T-helper 22 cell (primary cell): ENCODE measurements at places on chromosomes 7 and 10.
A peak's percentile ranks its signal among the peaks of the same experiment; 100 is the strongest.

GRCh38 chr10:77603534-77603927 is 34.1 kb downstream of the KCNMA1 start:
- no peak for DNase-seq

DNA sequence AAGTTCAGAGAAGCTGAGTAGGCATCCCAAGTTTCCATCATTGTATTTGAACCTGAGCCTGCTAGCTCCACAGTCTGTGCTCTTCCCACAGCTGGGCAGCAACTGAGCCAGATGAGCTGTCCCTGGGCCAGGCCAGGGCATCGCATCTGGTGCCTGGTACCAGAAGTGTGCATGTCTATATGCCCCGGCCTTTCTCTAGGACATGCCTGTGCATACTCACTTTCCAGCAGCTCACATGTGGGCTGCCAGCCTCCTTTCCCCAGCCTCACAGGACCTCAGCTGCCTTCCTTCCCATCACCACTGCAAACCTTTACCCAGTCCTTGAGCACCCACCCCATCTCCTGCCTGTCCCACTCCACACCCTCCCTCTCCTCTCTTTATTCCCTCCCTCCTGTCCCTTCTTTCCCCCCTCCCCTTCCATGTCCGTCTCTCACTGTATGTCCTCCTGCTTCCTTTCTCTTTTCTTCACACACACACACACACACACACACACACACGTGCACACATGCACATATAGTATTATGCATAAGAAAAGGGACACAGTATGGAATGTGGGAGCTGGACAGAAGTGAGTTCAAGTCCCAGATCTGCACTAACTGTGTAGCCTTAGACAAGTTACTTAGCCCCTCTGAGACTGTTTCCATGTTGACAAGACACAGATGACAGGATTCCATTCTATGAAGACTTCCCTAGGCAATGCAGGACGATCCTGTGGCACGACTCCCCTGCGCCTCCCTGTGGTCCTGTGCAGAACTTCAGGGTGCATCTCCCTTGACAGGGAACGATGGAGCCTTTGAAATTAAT is 10.9 kb downstream of the CDHR1 start:
- DNase-seq = no peak

DNA sequence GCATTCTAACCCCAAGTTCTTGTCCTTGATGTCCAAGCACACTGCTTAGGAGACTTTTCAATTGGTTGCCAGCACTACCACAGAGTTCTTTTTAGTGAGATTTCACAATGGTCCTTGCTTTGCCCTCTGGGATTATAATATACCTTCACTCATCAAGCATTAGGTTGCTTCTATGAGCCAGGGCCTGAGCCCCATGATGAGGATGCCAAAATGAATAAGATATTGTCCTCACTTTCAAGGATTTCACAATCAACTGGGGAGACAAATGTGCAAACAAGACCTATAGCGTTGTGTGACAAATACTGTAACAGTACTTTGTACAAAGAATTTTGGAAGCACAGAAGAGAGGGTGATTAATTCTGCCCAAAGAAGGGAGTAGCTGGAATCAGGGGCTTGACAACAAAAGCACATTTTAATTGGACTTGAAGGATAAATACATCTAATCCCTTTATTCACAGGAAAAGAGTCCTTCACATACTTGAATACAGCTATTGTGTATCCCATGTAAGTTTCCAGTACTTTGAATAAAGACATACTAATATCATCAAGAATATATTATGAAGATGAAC is 263.6 kb upstream of the LRRN3 start:
- DNase-seq = no peak

GRCh38 chr7:139680676-139681462 is 96.9 kb downstream of the HIPK2 start:
- peak; percentile 10 for DNase-seq

- DNase-seq = no peak
Observed at GRCh38 chr7:38220452-38220851, 42.4 kb downstream of the STARD3NL start.

- DNase-seq = no peak
Observed at GRCh38 chr10:86164960-86165630, 201.5 kb downstream of the GRID1 start.

- DNase-seq = no peak
Observed at GRCh38 chr7:47294556-47295222, 287.2 kb downstream of the TNS3 start.

GRCh38 chr10:74718208-74718607 is 108.2 kb upstream of the KAT6B start:
- no peak for DNase-seq

- no peak for DNase-seq
Observed at GRCh38 chr7:122913608-122914007, 27.3 kb upstream of the CADPS2 start.

GRCh38 chr7:129224251-129225205 is at the start of gene AHCYL2:
Gene AHCYL2, plus strand, starts transcription at chr7:129225030.
- peak; percentile 97 for DNase-seq

DNA sequence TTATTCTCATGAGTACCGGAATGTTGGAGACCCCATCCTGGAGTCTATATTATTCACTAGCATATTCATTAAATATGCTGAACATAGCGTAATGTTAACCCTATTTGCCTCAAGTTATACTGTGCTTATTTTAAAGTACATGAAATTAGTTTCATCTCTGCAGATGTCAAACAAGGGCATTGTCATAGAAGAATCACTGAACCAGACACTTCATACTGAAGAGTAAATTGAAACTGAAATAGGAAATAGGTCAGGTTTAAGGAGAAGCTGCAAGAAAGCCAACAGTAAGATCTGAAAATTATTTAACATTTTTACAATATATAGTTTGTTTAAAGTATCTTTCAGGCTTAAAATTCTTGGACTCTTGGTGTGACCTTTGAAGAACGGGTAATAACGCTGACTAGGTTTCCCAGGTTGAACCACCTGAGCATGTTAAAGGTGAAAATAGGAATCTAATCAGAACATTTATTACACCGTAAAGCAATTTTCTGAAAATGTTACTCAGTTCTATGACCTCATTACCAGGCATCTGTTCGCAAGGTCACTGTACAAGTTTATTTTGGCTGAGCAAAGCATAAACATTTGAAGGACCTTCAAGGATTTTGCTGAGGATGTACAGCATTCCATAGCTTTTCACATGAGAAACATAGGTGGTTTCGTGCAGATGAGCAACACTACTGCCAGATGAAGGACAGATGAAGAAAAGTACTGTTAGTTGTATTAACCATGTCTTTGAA is 82.7 kb downstream of the REEP3 start:
- DNase-seq = no peak

DNA sequence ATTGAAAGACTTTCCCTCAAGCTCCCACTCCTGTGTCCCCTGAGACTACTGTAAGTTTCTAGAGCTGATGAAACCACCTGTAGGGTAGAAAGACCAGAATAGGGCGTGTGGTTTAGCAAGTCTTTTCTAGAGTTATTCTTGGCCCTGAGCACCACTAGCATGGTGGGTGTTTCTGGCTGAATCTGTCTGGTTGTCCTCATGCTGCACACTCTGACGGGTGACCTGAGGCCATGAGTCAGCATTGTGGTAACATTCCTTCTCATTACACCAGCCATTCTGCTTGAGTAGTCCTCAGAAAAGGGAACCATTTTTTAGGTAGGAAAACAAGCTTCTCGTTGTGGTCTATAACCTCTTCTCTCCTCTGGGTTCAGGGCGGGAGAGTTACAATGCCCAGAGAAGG is 250.3 kb downstream of the SNX13 start:
- DNase-seq = no peak

GRCh38 chr10:191703-192518 is 56.7 kb downstream of the ZMYND11 start:
- DNase-seq = no peak

GRCh38 chr7:23120106-23120505 is 14.5 kb downstream of the KLHL7 start:
- DNase-seq = no peak

GRCh38 chr10:81034383-81034782 is 496.7 kb downstream of the SH2D4B start:
- no peak for DNase-seq

DNA sequence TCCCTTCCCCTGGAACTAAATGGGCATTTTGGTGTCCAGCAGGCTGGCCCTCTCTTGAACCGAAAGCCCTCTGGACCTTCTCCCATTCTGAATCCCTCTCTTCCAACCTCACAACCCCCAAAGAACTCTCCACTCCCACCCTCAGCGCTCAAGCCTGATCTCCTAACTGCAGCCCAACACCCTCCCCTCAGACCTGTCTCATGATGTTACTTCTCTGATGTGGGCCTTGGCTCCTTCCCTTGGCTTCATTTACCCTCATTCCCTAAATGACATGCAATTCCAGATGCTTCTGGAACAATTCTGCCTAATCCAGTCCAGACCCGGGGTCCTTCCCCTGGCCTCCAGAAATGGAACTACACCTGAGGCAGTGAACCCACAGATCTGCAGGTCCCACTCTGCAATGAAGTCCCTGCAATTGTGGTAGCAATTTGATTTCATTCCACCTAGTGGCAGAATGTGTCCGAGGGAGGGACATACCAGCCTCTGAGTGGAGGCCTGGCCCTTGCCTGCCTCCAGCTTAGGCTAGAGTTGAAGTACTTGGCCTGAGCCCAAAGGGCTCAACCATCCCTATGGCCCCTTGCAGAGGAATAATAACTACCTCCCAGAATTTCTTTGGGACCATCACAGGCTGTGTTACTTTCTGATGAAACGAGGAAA is 4.1 kb upstream of the CEP41 start:
- DNase-seq = no peak

DNA sequence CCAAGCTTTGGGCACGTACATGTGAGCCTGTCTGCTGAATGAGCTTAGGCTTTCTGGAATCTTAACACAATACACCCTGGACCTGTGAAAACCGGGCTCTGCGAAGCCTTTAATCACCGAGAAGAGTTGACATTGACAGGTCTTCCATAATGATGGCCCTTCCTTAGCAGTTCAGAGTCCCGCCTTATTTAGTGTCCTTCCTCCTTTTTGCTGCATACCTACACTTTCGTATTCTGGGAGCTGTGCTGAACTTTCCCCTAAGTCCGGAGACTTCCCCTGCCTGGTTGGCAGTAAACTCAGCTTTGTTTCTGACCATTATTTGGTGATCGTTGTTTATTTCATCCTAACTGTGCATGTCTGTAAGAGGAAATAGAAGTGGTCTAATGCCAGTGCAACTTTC is 212.0 kb downstream of the CAMK1D start:
- no peak for DNase-seq

DNA sequence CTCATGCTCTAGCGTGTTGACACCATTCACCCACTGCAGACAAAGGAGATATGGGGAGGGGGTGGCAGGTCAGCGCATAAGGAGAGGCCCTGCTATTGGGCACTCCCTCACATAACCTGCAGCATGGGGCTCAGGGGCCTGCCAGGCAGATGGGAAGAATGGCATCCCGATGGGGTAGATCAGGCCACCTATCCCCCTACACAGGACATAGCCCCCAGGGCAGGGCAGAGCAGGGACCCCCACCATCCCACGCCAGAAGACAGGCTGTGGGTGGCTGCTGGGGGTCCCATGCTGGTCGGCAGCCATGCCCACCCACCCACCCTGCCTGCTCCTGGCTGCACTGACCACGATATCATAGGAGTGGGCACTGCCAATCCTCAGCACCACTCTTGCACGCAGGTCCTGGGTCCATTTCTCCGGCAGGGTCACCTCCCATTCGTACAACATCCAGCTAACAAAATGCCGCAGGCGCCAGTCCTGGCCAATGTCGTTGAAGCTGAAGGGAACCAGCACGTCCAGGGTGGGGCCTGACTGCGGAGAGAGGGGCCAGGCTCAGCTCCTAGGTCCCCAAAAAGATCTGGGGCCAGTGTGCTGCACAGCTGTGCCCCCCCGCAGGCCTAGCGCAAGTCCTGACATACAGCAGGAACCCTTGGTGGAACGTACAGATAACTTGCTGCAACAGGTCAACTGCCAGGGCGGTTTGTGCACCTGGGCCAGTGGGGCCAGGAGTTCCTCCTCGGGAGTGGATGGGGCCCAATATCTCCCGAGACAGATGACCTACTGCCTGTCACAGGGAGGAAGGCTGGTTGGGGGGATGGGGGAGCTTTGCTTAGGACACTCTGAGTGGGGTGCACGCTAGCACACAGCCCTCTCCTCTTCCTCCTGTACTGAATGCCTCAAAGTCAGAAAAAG is 45.9 kb upstream of the ZNF479 start:
- no peak for DNase-seq

GRCh38 chr10:34880817-34881216 is 65.7 kb upstream of the PARD3 start:
- DNase-seq = no peak
